Suppressor macrophage treated with lipopolysaccharide for 4 hours (primary cell): ENCODE measurements at places on chromosomes 16 and 17.

- no peak for DNase-seq
These were observed 13.4 kb upstream of the CDH5 start for GRCh38 chr16:66353055-66353454.

- no peak for DNase-seq
These were observed 1.3 kb downstream of the ERAL1 start for GRCh38 chr17:28856028-28856574.

DNA sequence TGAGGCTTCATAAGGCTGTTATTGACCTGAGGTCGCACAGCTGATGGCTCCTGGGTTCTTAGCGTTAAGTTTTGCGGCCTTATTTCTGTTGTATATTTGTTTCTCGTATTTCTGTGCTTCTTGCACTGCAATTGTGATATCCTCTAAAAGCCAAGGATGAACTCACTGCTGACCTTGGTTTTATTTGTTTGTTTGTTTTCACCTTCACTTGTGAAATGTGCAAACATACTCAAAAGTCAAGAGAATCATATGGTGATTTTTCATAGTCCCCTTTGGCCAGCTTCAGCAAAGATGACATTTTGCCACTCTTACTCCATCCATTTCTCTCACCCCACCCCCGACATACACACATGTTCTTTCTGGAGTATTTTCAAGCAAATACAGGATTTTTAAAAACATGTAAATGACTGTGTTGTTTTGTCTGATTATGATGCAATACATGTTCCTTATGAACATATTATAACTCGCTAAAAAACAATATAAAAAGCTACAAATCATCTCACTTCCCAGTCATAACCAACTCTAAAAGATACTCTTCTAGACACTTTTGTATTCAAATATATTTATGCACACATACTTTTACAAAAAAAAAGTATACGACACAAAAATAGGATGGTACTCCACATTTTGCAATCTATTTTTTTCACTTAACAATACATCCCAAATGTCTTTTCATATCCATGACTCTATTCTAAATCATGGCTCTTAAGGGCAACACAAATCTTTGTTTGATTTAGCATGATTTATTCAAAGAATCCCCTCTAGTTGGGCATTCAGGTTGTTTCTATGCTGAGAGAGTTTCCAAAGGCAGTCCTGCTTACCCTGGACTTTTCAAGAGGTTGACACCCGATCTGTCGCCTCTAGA is 5.7 kb upstream of the ZCCHC14 start:
- no peak for DNase-seq

DNA sequence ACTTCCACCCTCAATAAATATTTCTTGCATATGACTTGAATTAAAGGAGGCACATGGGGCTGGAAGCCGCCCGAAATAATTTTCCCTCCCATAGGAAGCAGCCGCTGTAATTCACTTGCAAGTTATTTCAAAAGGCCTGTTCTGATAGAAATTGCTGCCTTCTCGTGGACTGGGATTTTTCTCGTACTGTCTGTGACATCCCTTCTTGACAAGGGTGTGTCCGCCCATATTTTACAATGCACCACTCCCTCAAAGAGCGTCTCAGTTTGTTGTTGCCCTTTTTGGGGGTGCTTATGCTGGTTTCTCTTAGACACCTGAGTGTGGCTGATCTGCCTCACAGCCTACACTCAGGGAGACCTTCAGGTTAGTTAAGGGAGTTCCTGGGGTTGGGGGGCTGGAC is 160.0 kb downstream of the MSI2 start:
- DNase-seq, result no peak

DNA sequence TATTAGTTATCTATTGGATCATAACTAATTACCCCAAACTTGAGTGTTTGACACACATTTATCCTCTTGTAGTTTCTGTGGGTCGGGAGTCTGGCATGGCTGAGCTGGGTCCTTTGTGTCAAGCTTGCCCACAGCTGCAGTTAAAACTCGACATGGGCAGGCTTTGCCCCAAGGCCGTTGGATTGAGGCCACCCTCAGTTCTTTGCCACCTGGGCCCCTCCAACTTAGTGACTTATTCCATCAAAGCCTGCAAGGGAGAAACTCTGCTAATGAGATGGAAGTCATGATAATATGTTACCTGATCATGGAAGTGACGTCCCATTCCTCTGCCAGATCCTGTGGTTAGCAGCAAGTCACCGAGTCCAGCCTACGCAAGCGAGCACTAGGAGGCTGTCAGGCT is 17.2 kb downstream of the TBCD start:
- no peak for DNase-seq

- DNase-seq, result no peak
These were observed 22.2 kb downstream of the CACNG4 start for GRCh38 chr17:66986659-66987058.

DNA sequence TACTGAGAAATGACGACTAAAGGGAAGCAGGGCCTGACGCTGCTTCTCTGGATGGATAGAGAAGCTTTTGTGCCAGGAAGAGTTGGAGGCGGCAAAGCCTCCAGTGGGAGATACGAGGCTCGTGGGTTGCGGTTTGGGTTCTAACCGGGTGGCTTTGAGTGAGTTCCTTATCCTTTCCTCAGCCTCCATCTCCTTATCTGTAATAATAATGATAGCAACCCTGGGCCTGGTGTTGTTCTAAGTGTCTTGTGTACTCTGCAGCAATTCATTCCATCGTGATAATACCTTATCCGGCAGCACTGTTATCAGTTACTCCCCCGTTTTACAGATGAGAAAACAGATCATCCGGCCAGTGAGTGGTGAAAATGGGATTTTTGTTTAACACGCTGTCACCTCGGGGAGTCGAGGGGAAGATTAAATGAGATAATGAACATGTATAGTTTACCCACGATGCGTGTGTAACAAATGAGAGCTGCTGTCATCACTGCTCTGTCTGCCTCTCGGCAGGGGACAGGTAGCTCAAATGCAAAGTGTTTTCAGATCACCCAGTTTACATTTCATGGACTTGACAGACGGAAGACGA is 52.0 kb upstream of the LHX1 start:
- DNase-seq, result no peak

DNA sequence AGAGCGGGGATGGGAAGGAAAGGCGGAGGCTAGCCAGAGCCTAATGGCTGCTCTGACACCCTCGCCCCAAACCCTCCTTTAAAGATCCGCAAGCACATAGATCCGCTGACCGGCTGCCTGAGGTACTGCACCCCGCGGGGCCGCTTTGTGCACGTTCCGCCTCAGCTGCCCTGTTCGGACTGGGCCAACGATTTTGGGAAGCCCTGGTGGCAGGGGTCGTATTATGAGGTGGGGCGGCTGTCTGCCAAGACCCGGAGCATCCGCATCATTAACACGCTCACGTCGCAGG is 663 bp downstream of the CYB5D1 start:
- DNase-seq, result peak; percentile 51

GRCh38 chr16:23384878-23385277 is 68.1 kb downstream of the COG7 start:
- DNase-seq, result no peak

- DNase-seq, result no peak
These were observed 67.6 kb downstream of the CENPV start for GRCh38 chr17:16285646-16286008.

DNA sequence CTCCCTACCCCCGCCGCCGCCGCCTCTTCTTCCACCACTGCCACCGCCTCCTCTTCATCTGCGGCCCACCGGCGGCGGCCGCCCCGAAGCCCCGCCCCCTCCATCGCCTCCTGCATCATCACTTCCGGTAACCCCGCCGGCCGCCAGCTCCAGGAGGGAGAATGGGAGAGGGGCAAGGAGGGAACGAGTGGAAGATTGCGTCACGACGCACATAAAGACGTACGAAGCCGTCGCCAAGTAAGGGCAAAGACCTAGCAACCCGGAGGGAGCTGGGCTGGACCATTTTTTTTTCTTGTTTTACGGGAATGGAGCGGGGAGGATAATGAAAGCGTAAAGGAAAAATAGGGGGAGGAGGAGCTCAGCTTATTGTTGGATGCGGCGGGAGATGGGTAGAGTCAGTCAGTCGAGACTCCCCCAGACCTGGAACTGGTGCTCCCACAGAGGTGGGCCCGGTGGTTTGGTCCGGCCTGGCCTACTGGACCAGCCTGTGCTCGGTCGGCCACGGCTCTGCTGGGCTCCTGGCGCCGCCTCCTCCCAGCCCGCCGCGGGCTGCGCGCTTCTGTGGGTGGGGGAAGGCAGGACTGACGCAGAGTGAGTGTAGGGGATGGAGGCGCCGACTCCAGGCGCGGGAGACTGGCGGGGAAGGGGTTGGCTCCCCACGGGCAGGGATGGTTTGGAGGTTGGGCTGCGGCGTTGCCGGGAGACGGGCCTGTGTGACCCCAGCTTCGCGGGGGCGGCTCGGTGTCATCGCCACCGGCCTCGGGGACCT is at the start of the genes DCUN1D3 and LYRM1:
Gene DCUN1D3, minus strand, starts transcription at position 60 of the 769 bp plus-strand sequence. CDS start 37,820 bp downstream, outside the sequence.
Gene LYRM1, plus strand, starts transcription at position 473 of the 769 bp plus-strand sequence. CDS start 14,785 bp downstream, outside the sequence.
- DNase-seq, result peak; percentile 97
